ENCODE measurements at places on chromosomes 1 and 21.

DNA sequence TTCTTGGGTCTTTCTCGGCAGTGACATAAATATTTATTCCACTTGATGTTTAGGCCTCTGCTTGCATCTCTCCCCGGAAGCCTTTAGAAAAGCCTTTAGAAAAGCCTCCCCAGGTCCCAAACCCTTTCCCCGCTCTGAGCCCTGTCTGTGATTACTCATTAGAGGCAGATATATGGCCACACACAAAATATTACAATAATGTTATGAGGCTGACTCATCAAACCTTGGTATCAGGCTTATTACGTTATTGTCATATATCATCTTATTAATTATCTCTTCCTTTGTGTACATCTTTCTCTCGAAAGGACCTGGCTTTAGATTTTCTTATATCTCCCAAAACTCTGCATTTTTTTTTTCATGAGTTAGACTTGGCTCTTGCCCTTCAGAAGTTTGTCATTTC is 69.5 kb downstream of the FGGY start:
- no peak for DNase-seq

- DNase-seq = no peak
Observed at GRCh38 chr1:21182181-21182731, 5.6 kb upstream of the EIF4G3 start.

DNA sequence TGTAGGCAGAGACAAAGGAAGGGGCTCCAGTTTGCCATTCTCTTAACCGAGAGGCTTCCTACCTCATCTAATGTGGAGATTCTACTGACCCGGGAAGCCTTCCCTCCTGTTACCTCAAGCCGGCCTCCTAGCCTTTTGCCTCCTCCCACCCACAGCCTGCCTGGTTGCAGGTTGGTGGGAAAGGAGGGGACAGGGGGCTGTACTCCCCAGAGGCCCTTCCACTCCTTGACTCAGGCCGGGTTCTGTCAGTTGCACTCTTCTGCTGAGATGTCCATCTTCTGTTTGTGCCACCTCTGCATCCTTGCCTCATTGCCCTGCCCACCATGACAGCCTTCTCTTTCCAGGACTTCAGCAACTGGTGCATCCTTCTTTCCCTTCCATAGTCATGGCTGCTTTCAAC is 98.0 kb upstream of the SLC44A3 start:
- no peak for DNase-seq

- no peak for DNase-seq
Observed at GRCh38 chr1:41518471-41518870, 34.0 kb upstream of the EDN2 start.

DNA sequence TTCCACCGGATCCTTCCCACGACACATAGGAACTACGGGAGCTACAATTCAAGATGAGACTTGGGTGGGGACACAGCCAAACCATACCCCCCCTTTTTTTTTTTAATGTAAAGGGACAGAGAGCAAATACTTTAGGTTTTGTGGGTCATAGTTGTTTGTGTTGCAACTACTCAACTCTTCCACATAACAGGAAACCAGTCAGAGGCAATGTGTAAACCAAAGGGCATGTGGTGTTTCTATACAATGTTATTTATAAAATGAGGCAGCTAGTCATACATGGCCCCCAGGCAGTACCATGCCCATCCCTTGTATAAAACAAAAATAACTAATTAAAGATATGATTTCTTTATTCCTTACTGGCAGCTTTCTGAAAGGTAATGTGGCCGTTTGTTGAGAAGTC is 845.4 kb upstream of the ADAMTS5 start:
- DNase-seq = no peak

DNA sequence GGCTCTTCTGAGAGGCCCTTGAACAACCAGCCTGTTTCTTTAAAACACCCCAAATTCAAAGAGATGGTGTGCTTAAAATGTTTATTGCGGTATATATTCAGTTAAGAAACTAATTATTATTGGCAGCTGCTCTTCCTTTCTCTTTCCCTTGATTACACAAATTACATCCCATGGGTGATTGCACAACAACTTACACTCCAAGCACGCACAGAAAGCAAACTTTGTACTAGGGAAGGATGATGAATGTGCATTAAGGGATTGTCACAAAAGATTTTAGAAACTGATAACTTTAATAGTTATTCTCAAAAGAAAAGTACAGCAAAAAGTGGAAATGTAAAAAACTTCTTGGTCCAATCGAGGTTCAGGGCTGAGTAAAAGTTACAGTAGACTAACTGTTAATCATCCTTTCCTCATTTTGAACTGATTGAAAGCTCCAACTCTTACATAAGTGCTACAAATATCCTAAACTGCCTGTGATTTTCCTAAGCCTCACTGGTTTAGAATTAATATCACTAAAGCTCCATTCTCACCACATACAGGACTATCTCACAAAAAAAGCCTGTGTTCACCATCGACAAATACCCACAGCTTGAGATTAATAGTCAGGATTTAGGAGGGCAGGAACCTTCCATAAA is 153.4 kb downstream of the TTLL7 start:
- no peak for DNase-seq

DNA sequence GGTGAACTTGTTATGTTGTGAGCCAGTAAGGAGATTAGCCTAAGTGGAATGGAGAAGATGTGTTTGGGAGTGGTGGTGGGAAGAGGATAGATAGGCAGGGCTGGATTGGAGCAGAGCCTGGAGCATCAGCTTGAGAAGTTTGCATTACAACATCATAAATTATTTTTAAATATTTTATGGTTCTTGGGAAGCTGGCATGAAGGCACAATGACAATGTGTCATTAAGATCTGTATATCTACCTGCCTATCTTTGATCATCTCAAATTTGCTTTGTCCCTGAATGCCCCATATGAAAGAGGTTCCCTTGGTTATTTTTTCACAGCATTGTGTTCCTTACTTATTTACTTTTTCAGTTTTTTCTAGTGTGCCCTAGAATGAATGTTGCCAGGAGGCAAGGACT is 32.3 kb downstream of the HRNR start:
- no peak for DNase-seq

GRCh38 chr1:158163000-158163947 is 17.4 kb upstream of the CD1D start:
- no peak for DNase-seq

- no peak for DNase-seq
Observed at GRCh38 chr1:227192163-227192562, 126.1 kb downstream of the CDC42BPA start.

- no peak for DNase-seq
Observed at GRCh38 chr1:211524521-211524920, 32.6 kb upstream of the RD3 start.

DNA sequence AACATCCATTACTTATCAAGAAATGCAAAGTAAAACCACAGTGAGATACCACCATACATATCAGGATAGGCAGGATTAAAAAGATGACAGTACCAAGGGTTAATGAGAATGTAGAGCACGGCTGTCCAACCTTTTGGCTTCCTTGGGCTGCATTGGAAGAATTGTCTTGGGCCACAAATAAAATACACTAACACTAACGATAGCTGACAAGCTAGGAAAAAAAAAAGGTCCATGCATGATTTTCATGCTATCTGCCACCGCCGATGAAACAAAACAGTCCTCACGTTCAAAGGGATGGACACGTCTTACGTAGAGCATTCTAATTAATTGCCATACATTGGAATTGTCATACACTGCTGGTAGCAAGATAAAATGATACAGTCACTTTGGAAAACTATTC is 14.3 kb downstream of the BACH1 start:
- no peak for DNase-seq
